Suprapubic skin (tissue), 4 donors: ENCODE measurements at places on chromosomes 5 and 9.

DNA sequence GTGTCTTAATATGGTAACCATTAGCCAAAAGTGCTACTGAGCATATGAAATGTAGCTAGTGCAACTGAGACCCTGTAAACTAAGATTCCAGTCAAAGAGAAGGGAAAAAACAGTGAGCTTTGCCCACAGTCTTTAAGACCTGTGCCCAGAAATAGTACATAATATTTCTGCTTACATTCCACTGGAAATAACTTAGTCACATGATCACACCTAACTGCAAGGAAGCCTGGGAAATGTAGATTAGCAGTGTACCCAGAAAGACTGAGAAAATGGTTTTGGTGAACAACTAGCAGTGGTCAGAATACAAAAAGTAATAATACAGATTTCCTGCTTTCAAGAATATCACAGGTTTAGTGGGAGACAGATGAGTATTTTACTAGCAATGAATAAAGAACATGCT lies 2.5 kb upstream of the CPLANE1 start:
- DNase-seq = no peak

- no peak for DNase-seq
Measured at GRCh38 chr5:157273131-157273556, 7.2 kb downstream of the CYFIP2 start.

DNA sequence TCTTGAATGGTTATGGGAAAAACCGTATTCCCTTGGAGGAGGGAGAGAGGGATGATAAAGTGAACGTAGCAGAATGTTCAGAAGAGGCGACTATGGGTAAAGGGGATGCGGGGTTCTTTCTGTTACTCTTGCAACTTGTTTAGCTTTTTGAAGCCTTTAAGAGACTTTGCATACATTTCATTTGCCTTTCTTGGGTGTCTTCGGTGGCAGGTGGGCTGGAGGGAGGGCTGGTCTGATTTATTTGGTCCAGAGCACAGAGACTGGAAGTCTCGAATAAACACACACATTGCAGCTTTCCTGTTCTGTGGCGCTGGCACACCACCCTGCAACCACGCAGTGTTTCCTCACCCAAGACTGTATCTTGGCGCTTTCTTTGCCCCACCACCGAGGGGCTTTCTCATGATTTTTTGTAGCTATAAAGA lies 23.2 kb downstream of the TTF1 start:
- DNase-seq = no peak

- no peak for DNase-seq
Measured at GRCh38 chr9:114264806-114265550, 57.9 kb upstream of the ORM1 start.

GRCh38 chr9:97675655-97676054 lies 21.5 kb downstream of the XPA start:
- DNase-seq = no peak
